Renal pelvis (tissue), 12 donors: ENCODE measurements at places on chromosomes 1 and 21.

DNA sequence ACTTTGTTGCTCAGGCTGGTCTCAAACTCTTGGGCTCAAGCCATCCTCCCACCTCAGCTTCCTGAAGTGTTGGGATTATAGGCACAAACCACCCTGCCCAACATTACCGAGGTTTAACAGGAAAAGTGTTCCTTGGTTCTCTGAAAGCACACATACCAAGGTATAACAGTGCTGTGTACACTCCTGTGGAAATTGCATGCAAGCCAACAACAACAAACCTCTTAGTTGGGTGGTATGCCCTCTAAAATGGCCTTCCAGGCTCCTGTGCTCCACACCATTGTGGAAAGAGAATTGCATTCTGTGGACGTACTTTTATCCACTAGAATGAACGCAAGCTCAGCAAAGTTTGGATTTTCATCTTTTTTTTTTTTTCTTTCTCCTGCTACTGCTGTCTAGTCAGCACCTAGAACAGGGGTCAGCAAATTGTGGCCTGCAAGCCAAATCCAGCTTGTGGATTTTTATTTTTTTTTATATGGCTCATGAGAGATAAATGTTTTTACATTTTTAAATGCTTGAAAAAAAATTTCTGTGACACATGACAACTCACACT lies 192.2 kb upstream of the TNR start:
- DNase-seq = no peak

- DNase-seq = no peak
Measured at GRCh38 chr1:204574016-204574864, 58.0 kb downstream of the MDM4 start.

DNA sequence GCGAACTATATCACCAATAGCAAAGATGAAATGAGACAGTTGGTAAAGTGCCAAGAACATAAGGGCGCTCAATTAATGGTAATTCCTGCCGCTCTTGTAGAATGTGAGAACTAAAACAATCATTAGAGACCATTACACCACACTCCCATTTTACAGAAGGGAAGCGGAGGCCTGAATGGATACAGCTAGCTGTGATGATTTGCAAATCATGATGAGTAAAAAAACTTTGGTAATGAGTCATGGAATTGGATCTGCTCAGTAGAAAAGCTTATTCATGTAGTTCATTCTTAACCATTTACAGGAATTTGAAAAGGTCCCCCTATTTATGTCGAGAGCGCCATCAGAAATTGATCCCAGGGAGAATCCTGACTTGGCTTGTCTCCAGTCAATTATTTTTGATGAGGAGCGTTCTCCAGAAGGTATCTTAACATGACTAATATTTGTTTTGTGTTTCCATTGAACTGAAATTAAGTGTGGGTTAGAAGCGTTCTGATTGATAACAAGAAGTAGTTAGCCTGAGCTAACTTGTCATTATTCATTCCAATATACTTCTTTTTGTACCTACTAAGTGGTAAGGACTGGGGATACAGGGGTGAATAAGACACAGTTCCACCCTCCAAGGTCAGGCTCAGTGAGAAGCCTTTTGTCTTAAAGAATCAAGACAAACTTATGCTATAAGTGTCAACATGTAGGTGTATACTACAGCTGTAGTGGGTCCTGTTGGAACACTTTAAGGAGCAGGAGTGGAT lies 812 bp downstream of the TTC4 start:
- DNase-seq = no peak

- DNase-seq = no peak
Measured at GRCh38 chr1:54135436-54136120, 17.2 kb downstream of the CDCP2 start.

GRCh38 chr1:246786606-246787238 lies 62.5 kb downstream of the SCCPDH start:
- DNase-seq = no peak

- DNase-seq = no peak
Measured at GRCh38 chr1:197787623-197788536, 12.6 kb upstream of the DENND1B start.

- DNase-seq = peak; percentile 71
Measured at GRCh38 chr1:44405031-44405797, at the start of gene RNF220. Gene RNF220, plus strand, starts transcription at chr1:44405255.

DNA sequence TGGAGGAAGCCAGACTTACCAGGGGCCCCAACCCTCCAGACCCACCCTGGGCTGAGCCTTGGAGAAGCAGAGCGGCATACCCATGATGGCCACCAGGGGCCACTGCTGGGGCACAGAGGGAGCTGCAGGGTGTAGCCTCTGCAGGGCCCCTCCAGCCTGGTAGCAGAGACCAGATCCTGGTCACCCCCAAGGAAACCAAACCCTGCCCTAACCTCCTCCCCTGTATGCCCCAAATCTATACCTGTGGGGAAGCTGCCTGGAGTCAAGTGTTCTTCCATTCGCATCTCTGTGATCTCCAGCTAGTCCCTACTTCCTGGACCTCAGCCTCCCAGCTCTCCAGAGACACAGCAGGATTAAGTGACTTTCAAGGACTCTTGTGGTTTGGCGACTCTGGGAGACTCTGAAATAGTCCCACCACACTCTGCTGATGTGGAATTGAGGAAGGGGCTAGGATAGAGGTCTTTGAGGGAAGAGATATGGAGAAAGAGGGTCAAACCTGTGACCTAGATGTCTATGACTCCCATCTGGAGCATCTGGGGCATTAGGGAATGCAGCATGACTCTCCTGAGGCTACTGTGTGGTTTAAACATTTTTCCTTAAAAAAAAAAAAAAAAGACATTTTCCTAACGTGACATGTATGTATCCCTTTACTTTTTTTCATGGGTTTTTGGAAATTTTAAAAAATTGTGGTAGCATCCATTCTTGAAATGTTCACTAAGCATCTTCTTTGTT lies 119.2 kb upstream of the IPO9 start:
- DNase-seq = no peak

GRCh38 chr1:43796111-43796581 lies 88.8 kb downstream of the ST3GAL3 start:
- peak; percentile 22 for DNase-seq

GRCh38 chr1:225642177-225642576 lies 10.7 kb downstream of the ENAH start:
- DNase-seq = no peak
